ENCODE measurements at places on chromosomes 7 and 10. TPM values are rescaled to one million over a fixed set of nuclear protein-coding genes. Genes with fewer than 3 reads are reported as not detected.

Gene SEMA3C
- 61.6 TPM for total RNA-seq

Gene CTAGE6
- total RNA-seq, result not detected

Gene KIAA1217
- 24.0 TPM for total RNA-seq

Gene SYPL1
- total RNA-seq, result 89.1 TPM

Gene BMPER
- 3.0 TPM for total RNA-seq

Gene NODAL
- total RNA-seq, result not detected

- no peaks in the 10 kb centered on the region for H3K36me3 ChIP-seq
- no peak for DNase-seq
- peaks cover 93% of the 10 kb centered on the region for H3K4me1 ChIP-seq
- H3K4me3 ChIP-seq, result no peak overlapping the region
Measured at GRCh38 chr7:30473903-30474302, 4.7 kb downstream of the NOD1 start.

DNA sequence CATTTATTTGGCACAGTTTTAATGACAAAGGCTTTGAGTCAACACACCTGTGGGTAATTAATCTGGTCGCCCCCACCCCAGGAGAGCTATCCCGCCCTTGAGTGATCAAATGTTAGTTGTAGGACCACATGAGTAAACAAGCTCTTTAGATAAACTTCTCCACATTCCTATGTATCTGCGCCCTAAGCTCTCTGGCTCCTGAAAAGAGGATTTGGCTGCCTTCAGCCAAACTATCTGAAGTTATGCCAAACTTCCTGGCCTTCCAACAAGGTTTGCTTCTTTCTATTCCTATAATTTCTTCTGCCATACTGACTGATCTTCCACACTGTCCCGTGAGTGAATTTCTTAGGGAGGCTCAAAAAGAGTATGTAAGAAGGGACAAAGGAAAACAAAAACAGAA, 134.2 kb downstream of the RALA start:
- no peak for DNase-seq
- H3K27me3 ChIP-seq, result no peaks in the 10 kb centered on the region
- H3K4me1 ChIP-seq, result no peaks in the 10 kb centered on the region
- H3K36me3 ChIP-seq, result no peaks in the 10 kb centered on the region

DNA sequence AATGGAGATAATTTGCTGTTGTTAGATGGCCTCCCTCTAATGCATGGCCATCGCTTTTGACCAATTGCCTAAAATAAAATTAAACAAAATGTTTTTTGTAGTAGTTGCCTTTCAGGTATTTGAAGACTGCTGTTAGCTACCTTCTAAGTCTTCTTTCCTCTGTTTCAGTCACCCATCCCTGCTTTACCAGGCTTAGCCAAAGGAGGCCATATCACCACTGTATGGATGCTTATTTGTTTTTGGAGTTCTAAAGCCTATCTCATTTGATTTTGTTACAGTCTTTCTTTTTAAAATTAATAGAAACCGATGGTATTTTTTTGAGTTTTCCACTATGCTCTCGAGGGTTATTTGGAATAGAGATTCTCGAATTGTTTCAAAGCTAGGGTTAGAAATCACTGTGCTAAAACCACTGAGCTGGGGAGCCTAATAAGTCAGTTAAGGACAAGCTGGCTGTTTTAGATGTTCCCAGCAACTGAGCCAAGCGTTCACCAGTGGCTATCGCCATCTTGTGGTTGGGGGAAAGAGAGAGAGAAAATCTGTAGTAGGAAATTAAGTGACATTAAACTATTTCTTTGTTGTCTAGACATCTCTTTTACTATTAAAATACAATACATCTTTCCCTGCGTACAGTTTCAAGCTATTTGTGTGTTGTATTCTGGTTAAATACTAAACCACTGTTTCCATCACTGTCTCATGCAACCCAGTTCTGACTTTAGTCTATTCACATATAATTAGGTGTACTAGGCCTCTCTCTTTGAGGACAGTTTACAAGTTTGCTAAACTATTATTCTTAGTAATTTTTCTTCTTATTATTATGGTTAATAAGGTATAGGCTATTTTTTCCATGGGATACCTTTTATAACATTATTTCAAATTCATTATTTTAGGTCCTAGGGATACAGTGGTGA, 52.2 kb downstream of the GPR158 start:
- H3K4me1 ChIP-seq, result no peaks in the 10 kb centered on the region
- H3K27ac ChIP-seq, result no peak overlapping the region
- no peaks in the 10 kb centered on the region for H3K27me3 ChIP-seq

GRCh38 chr7:44633254-44634186, 27.1 kb downstream of the OGDH start:
- H3K36me3 ChIP-seq, result no peaks in the 10 kb centered on the region
- H3K4me1 ChIP-seq, result peaks cover 84% of the 10 kb centered on the region
- H3K4me3 ChIP-seq, result no peak overlapping the region
- peak overlapping the region; percentile 90 for H3K27ac ChIP-seq
- DNase-seq, result peak; percentile 84

DNA sequence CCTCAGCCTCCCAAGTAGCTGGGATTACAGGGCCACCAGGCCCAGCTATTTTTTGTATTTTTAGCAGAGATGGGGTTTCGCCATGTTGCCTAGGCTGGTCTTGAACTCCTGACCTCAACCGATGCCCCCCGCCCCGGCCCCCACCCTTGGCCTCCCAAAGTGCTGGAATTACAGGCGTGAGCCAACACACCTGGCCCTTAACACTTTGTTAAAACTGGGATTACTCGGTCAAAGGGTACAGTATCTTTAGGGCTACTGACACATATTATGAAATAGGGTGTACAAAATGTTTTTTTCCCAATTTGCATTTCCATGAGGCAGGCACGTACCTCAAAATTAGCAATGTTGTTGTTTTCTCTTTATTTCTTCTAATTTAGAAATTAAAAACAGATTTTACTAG, 11.5 kb downstream of the NUDT5 start:
- peak; percentile 11 for DNase-seq
- no peaks in the 10 kb centered on the region for H3K4me1 ChIP-seq
- H3K27me3 ChIP-seq, result no peaks in the 10 kb centered on the region
- no peak overlapping the region for H3K4me3 ChIP-seq
- no peak overlapping the region for H3K27ac ChIP-seq

GRCh38 chr10:113222207-113222606, 272.2 kb downstream of the TCF7L2 start:
- no peak for DNase-seq
- no peaks in the 10 kb centered on the region for H3K36me3 ChIP-seq
- no peak overlapping the region for H3K27ac ChIP-seq
- H3K27me3 ChIP-seq, result no peaks in the 10 kb centered on the region
- no peaks in the 10 kb centered on the region for H3K4me1 ChIP-seq
- H3K4me3 ChIP-seq, result no peak overlapping the region

- DNase-seq, result no peak
- no peaks in the 10 kb centered on the region for H3K27me3 ChIP-seq
- no peak overlapping the region for H3K4me3 ChIP-seq
- H3K4me1 ChIP-seq, result no peaks in the 10 kb centered on the region
- H3K27ac ChIP-seq, result no peak overlapping the region
Measured at GRCh38 chr10:128526791-128527375, 400.7 kb upstream of the MKI67 start.

DNA sequence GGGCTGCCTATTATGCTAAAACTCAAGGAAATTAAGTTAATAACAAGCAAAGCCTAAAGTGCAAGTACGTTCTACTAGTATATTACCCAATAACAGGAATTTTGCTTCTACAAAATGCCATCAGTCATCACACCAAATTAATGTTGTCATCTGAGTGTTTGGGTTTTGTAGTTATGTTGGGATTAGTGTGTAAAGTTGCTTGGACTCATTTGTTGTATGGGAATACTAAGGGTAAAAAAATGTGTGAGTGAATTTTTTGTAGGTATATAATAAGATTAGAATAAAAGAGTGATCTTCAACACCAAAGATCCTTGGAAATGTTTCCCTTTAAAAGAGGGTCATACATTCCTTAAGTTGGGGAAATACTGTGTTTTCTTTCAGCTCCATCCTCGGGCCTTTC, 38.6 kb downstream of the NRP1 start:
- no peaks in the 10 kb centered on the region for H3K4me1 ChIP-seq
- H3K27me3 ChIP-seq, result no peaks in the 10 kb centered on the region
- H3K27ac ChIP-seq, result peak overlapping the region; percentile 12
- DNase-seq, result no peak
- H3K36me3 ChIP-seq, result peaks cover 5% of the 10 kb centered on the region

- no peak overlapping the region for H3K4me3 ChIP-seq
- H3K27ac ChIP-seq, result no peak overlapping the region
- no peaks in the 10 kb centered on the region for H3K36me3 ChIP-seq
- no peaks in the 10 kb centered on the region for H3K27me3 ChIP-seq
Measured at GRCh38 chr10:43083764-43084163, 6.9 kb downstream of the RET start.

GRCh38 chr10:90935581-90936275, 14.8 kb upstream of the ANKRD1 start:
- H3K27ac ChIP-seq, result peak overlapping the region; percentile 69
- peaks cover 27% of the 10 kb centered on the region for H3K4me1 ChIP-seq
- DNase-seq, result no peak
- peak overlapping the region; percentile 28 for H3K4me3 ChIP-seq
- no peaks in the 10 kb centered on the region for H3K27me3 ChIP-seq

DNA sequence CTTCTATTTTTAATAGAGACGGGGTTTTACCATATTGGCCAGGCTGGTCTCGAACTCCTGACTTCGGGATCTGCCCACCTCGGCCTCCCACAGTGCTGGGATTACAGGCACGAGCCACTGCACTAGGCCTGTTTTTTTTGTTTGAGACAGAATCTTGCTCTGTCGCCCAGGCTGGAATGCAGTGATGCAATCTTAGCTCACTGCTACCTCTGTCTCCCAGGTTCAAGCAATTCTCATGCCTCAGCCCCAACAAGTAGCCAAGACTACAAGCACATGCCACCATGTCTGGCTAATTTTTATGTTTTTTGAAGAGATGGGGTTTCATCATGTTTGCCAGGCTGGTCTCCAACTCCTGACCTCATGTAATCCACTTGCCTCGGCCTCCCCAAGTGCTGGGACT, 73.7 kb downstream of the TYW1B start:
- H3K4me1 ChIP-seq, result no peaks in the 10 kb centered on the region
- no peaks in the 10 kb centered on the region for H3K36me3 ChIP-seq
- no peak for DNase-seq
- H3K27me3 ChIP-seq, result no peaks in the 10 kb centered on the region

GRCh38 chr7:63521-64021, 128.8 kb upstream of the FAM20C start:
- H3K27ac ChIP-seq, result no peak overlapping the region
- no peak for DNase-seq
- H3K4me3 ChIP-seq, result no peak overlapping the region
- no peaks in the 10 kb centered on the region for H3K36me3 ChIP-seq
- H3K4me1 ChIP-seq, result no peaks in the 10 kb centered on the region

- no peak overlapping the region for H3K27ac ChIP-seq
- DNase-seq, result no peak
- no peak overlapping the region for H3K4me3 ChIP-seq
- H3K36me3 ChIP-seq, result no peaks in the 10 kb centered on the region
Measured at GRCh38 chr10:111087968-111088505, 11.2 kb downstream of the ADRA2A start.

GRCh38 chr10:131797626-131798025, 103.2 kb upstream of the PPP2R2D start:
- no peak overlapping the region for H3K4me3 ChIP-seq
- no peaks in the 10 kb centered on the region for H3K27me3 ChIP-seq
- H3K4me1 ChIP-seq, result no peaks in the 10 kb centered on the region
- no peaks in the 10 kb centered on the region for H3K36me3 ChIP-seq

DNA sequence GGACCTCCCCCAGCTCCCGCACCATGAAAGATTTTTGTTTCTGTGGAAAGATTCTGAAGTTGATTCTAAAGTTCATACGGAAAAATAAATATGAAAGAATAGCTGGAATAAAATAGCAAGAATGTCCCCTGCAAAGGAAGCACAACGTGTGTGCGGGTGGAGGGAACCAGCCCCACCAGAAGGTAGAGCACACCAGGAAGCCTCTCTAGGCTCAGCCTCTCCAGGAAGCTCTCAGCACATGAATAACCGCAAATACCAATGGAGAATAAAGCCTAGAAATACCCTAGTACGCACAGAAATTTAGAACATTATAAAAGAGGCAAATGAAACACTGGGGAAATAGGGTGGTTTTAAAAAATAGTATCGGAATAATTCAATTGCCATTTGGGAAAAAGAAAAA, 24.6 kb upstream of the FAM170B start:
- DNase-seq, result no peak
- no peaks in the 10 kb centered on the region for H3K27me3 ChIP-seq
- no peak overlapping the region for H3K4me3 ChIP-seq
- no peaks in the 10 kb centered on the region for H3K36me3 ChIP-seq
